ENCODE measurements at places on chromosomes 12 and 14.

- DNase-seq, result peak; percentile 3
Measured at GRCh38 chr14:53845813-53846693, 110.6 kb downstream of the BMP4 start.

- no peak for DNase-seq
Measured at GRCh38 chr14:93076755-93077154, 39.0 kb downstream of the ITPK1 start.

DNA sequence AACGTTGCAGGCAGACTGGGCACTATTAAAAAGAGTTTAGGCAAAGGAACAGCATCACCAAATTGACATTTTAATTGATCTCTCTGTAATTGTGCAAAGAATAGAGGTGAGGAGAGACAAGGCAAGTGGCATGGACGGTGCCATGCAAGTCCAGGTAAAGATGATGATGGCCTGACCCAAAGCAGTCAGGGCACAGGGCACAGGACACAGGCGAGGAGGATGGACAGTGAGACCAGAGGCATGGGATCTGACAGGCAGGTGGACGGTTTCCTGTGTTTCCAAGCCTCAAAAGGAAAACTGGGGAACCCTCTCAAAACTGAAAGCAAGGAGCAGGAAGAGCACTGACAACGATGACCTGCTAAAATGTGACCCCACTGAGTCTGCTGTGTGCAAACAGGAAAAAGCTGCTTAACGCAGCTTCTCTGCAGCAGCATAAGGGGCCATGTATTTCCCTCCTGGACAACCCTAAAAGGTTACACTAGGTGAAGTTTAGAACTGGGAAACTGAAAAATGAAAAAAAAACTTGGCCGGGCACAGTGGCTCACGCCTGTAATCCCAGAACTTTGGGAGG lies 50.9 kb downstream of the CLIP1 start:
- no peak for DNase-seq

GRCh38 chr14:68929623-68930307 lies 49.3 kb downstream of the ACTN1 start:
- DNase-seq, result no peak

DNA sequence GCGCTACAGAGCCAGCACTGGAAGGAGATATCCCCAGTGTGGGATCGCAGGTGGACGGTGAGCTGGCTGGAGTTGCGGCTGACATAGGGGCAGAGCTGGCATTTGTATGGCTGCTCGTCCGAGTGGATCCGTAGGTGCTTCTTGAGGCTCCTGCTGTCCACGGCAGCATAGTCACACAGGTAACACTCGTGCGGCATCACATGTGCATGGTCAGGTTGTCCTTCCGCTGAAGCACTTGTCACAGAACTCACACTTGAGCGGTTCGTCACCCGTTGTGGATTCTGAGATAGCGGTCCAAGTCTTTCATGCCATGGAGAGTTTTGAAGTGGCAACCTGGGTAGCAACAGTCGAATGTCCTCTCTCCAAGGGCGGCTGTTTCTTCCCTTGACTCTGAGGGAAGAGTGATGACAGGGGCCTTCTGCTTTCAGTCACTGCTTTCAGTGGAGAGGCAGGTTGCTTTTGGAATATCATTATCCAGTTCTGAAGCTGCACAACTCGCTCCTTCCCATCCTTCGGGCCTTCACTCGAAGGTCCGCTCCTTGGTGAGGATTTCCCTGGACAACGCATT lies 37.0 kb upstream of the SAV1 start:
- DNase-seq, result no peak

GRCh38 chr12:29164477-29165393 lies 15.7 kb downstream of the FAR2 start:
- peak; percentile 31 for DNase-seq

DNA sequence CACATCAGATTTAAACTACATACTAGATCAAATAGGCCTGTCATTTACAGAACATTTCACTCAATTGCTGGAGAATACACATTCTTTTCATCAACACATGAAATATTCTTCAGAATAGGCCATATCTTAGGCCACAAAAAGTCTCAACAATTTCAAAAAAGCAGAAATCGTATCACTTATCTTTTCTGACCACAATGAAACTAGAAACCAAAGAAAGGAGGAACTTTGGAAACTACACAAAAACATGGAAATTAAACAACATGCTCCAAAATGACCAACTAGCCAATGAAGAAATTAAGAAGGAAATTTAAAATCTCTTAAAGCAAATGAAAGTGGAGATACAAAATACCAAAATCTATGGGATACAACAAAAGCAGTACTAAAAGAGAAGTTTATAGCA lies 35.1 kb downstream of the PARP11 start:
- no peak for DNase-seq

DNA sequence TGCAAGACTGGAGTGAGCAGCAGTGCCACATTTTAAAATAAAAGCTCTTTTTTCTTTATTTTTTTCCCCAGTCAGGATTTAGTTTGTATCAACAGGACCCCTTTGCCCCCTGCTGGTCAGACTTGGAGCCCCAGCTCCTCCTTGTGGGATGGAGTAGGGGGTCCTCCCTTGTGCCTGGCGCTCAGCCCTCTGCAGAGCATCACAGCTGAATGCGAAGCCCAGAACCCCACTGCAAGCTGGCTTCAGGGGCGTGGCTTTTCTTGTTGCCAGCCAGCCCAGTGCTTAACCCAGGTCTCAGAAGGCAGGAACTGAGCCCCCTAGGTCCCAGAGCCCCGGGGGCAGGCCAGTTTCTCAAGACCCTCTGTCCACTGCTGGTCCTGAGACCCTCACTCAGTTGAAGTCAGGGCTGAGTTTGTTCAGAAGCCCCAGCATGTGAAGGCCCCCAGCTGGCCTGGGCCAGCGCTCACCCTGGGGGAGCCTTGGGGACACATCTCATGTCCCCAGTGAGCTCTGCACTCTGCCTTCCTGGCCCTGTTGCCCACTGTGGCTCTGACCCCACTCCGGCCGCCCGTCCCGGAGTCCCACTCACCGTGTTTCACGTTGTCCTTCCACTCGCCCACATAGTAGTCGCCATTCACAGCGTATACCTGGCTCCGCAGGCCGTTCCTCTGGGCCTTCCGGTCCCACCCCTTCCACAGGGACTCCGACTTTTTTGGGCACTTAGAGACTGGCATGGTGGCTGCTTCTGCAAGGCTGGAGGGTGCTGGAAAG lies 519 bp downstream of the MORN3 start:
- DNase-seq, result no peak

- no peak for DNase-seq
Measured at GRCh38 chr12:83893101-83893500, 1019.5 kb downstream of the SLC6A15 start.

Data from kidney glomerular epithelial cell (primary cell).